ENCODE measurements at places on chromosomes 2 and 18.
A peak's percentile ranks its signal among the peaks of the same experiment; 100 is the strongest.

DNA sequence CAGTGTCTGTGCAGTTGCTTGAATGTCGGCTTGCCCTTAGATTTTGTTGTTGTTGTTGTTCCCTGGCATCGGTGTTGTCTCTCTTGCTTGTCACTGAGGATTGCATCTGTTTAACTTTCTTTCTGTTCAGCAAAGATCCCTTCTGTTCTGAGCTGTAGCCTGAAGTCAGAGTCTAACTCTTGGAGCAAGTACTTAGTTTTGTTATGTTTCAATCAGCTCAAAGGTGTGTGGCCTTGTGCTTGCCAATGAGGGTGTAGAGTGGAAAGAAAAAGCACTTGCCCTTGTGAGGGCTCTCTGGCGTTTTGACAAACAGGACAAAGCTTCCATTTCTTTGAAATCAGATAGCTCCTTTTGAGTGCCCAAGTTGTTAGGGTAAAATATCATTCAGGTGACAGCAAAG lies 757.1 kb upstream of the CDH7 start:
- DNase-seq: no peak

- DNase-seq: no peak
These were observed 1963.9 kb upstream of the LRRTM1 start for GRCh38 chr2:82268446-82268845.

- DNase-seq: no peak
These were observed 20.2 kb upstream of the COL5A2 start for GRCh38 chr2:189199797-189200196.

DNA sequence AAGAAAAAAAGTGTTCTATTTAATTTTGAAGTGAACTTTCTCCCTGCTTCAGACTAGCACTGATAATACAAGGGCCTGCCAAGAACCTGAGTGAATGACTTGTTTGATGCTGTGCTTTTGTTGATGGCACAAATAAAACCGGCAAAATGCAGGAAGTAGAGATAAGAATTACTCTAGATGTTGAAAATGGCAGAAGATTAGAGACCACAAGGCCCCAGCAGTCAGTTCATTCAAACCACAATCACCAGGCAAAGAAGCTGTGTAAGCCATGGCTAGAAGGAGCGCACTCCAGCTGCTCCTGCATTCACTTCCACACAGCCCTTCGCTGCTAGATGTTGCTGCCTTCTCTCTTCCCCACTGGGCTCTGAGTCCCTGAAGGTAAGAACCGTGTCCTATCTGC lies 297.1 kb downstream of the AGPS start:
- DNase-seq: no peak

DNA sequence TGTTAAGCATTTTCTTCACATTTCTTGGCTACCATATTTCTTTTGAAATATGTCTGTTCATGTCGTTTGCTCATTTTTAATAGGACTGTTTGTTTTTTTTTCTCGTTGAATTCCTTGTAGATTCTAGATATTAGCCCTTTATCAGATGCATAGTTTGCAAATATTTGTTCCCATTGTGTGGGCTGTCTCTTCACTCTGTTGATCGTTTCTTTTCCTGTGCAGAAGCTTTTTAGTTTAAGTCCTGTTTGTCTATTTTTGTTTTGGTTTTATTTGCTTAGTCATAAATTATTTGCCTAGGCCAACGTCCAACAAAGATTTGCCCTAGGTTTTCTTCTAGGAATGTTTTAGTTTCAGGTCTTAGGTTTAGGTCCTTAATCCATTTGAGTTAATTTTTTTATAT lies 1494.7 kb downstream of the SUCLG1 start:
- DNase-seq: no peak

- no peak for DNase-seq
These were observed 189.4 kb downstream of the BCL2 start for GRCh38 chr18:63130176-63130575.

DNA sequence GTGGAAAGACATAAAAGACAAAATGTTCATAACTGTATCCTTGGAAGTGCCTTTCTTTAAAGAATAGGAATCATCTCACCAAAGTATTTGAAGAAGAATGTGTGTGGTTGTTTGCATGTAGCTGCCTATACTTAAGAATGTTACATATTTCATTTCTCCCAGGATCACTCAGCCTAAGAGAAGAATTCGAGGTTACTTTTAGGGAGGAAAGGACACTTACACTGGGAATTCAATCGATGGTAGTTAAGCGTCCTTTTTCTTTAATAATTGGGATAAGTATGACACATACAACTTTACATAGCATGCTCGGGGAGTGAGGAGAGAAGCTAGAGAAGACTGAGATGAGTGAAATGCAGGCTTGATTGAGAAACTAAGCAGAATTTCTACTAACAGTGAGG lies 22.0 kb upstream of the CYP1B1 start:
- DNase-seq: no peak

- DNase-seq: no peak
These were observed 49.7 kb upstream of the SIGLEC15 start for GRCh38 chr18:45775743-45776142.

DNA sequence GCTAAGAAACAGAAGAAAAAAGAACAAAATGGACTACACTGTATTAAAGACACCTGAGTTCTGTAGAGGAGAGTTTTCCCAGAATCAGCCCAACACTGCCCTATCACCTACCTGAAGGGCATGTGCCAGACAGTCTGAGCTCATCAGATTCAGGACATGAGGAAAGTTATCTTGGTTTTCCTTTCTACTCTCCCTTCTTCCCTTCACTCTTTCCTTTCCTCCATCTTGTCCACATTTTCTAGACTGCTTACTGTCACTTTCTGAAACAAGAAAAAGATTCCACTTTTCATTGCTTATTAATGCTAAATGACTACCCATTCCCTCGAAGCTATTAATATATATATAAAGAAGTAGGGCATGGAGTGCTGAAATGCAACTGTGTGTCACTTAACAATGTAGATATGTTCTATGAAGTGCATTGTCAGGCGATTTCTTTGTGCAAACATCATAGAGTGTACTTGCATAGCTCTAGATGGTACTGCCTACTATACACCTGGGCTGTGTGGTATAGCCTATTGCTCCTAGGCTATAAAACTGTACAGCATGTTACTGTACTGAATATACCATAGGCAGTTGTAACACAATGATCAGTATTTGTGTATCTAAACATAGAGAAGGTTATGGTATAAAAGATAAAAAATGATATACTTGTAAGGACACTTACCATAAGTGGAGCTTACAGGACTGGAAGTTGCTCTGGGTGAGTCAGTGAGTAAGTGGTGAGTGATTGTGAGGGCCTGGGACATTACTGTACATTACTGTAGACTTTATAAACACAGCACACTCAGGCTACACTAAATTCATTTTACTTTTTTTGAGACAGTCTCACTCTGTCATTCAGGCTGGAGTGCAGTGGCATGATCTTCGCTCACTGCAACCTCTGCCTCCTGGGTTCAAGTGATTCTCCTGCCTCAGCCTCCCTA lies 145.5 kb upstream of the ITGA6 start:
- no peak for DNase-seq

DNA sequence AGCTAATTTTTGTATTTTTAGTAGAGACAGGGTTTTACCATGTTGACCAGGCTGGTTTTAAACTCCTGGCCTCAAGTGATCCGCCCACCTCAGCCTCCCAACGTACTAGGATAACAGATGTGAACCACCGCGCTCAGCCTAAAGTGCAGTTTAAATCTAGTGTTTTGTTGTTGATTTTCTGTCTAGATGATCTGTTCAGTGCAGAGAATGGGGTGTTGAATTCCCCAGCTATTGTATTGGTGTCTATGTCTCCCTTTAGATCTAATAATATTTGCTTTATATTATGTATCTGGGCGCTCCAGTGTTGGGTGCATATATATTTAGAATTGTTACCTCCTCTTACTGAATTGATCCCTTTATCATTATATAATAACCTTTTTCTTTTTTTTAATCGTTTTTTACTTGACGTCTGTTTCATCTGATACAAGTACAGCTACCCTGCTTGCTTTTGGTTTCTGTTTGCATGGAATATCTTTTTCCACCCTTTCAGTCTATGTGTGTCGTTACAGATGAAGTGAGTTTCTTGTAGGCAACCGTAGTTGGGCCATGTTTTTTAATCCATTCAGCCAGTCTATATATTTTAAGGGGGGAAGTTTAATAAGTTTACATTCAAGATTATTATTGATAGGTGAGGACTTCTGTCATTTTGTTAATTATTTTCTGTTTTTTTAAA lies 34.3 kb downstream of the GALM start:
- DNase-seq: no peak

DNA sequence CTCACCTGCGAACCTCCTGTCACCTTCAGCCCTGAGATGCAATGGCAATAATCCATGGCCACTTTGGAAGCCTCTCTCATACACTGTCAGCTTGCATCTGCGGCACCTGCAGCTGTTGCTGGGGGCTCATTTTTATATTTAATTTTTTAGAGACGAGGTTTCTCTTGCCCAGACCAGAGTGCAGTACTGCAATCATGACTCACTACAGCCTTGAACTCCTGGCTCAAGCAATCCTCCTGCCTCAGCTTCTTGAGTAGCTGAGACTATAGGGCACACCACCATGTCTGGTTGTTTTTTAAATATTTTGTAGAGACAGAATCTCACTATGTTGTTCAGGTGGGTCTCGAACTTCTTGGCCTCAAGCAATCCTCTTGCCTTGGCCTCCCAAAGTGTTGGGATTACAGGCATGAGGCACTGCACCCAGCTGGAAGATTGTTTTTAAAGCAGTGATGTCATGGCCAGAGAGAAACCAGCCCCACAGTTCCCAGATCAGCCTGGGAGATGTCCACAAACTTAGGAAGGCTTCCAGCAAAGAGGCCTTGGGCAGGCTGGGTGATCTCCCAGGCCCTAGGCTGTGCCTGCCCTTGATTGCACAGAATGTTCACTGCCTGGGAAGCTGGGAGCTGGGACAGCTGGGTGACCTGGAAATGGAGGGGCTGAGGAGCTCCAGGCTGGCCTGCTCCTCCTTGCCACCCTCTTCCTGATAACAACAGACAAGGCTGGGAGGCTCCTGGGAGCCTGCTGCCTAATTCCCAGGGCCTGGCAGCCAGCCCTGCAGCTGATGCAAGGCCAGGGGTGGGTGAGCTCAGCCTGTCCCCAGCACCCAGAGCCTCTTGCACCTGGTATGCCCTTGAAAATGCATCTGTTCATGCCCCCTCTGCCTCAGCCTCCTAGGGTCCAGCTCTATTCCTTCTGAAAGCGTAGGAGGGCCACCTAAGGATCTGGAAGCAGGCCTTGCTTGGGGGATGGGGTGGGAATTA lies 27.1 kb downstream of the SH2D6 start:
- no peak for DNase-seq

DNA sequence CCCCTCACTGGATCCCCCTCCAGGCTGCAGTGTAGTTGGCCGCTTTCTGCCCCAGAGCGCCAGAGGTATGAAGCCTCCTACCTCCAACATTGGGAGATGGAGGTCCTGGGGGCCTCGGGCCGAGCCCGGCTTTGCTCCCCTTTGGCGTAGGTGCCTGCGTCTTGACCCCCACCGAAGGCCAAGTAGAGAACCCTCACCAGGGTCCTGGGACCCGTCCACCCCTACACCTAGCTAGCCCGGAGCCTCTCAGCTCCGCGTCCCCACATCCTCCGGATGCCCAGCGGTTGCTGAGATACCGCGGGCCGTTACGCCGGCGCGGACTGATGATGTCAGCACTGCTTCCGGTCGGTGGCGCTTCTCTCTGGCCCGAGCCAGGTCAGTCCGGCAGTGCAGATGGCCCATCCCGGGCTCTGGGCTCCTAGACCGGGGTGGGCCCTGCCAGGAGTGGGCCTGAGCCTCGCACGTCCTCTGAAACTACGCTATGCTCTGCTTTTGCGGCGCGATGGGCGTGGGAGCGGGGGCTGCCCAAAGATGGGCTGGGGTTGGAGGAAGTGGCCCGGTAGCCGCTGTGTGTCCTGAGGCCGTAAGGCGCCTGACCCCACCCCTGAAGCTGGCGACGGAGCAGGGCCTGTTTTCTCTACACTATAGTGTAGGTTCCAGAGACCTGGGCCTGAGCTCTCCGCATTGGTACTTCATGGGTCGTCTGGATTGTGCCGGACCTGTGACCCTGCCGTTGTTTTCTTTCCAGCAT lies at the start of the genes GLB1L and STK16:
Gene GLB1L, minus strand, starts transcription at position 297 of the 751 bp plus-strand sequence. CDS start 1,871 bp downstream, outside the sequence.
Gene STK16, plus strand, starts transcription at position 332 of the 751 bp plus-strand sequence. CDS start 521 bp downstream, outside the sequence.
- DNase-seq: peak; percentile 99

DNA sequence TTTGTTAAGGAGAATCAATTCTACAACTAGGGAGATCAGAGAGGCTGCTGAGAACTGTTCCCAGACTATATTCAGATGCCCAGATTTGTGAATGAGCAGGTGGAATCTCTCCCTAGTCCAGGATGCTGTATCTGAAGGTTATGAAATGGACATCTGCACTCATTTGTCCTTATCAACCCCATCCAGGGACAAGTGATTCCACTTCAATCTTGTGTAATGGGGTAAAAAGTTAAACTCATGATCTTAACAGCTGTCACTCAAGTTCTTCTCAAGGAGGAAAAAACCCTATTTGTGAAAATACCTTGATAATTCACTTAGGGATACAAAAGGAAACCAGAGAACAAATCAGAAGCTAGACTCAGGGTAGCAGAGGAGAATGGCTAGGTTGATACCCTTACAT lies 144.8 kb downstream of the PLCL1 start:
- no peak for DNase-seq

DNA sequence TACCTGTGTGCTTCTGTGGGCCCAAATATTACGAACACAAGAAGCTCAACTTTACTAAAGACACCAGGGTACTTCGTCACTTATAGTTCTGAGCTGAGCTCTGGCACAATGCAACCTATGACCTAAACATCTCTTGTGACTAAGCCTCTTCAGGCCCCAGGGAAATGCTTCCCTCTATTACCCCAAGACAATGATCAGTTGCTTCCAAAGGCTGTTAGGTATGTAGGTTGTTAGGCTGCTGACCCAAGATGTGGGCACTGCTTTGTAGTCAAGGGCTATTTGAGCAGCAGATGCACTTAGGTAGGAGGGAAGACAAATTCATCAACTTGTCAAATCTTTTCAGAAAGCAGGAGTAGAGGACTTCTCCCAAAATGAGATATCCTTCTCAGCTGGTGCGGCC lies 640.1 kb downstream of the EPHA4 start:
- no peak for DNase-seq

DNA sequence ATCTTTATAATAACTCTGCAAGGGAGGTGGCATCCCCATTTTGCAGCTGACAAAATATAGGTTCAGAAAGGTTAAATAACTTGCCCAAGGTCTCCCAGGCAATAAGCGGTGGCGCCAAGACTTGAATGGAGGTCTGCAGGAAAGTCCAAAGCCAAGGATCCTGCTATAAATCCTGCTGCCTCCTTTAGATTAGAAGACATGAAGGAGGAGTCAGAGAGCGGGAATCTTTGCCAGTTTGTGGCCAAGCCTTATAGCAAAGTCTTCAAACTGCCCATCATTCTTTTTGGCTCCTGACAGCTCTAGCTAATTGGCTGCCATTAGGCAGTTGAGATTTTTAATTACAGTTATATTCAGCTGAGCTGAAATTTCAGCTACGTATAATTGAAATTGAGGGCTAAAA lies 114.3 kb downstream of the C1D start:
- no peak for DNase-seq

- no peak for DNase-seq
These were observed 245.4 kb downstream of the INSIG2 start for GRCh38 chr2:118333664-118334063.

GRCh38 chr2:83615511-83615910 lies 843.6 kb downstream of the SUCLG1 start:
- no peak for DNase-seq

All from GM12891 (cell line).